ENCODE measurements at places on chromosomes 2 and 18.

DNA sequence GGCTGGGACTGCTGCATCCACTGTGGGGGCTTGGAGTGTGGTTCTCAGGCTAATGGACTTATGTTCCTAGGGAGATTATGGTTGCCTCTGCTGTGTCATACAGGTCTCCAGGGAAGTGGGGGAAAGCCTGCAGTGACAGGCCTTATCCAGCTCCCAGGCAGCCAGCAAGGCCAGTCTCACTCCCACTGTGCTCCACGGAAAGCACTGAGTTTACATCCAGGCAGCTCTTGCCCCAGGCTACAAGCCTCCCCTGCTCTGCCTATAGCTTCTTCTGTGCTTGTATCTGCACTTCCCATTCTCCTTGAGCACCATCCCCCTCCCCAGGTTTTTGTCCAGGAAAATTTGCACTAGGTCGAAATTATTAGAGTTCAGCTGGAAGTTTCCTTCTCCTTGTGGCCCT lies 231.9 kb downstream of the ZRANB3 start:
- DNase-seq, result peak; percentile 26

GRCh38 chr2:127439343-127439742 lies 21.1 kb downstream of the PROC start:
- no peak for DNase-seq

GRCh38 chr18:45510656-45511055 lies 104.6 kb upstream of the SLC14A2 start:
- DNase-seq, result no peak

GRCh38 chr18:11871501-11871900 lies 20.3 kb downstream of the CHMP1B start:
- DNase-seq, result no peak

GRCh38 chr18:76685860-76686259 lies 136.5 kb upstream of the ZNF236 start:
- DNase-seq, result no peak

- DNase-seq, result no peak
These were observed 152.8 kb downstream of the TFCP2L1 start for GRCh38 chr2:121132054-121132761.

- peak; percentile 86 for DNase-seq
These were observed 161.6 kb downstream of the NEDD4L start for GRCh38 chr18:58205443-58206160.

GRCh38 chr2:25972049-25972823 lies 10.1 kb downstream of the KIF3C start:
- DNase-seq, result peak; percentile 67

DNA sequence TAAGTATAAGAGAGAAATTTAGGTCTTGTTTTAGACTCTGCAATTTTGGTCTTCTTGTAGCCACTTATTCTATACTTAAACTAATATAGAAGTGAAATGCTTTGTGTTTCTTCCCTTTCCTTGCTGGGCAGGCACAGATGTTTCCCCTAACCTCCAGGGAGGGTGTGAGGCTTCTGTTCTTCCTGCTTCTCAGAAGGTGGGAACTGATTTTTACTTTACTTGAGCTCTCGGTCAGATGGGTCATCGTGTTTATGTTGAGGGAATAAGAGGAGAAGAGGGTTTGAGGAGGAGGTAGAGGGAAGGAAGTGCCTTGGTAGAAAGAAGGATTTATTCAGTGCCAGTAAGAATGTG lies 92.5 kb upstream of the CXCR4 start:
- no peak for DNase-seq

DNA sequence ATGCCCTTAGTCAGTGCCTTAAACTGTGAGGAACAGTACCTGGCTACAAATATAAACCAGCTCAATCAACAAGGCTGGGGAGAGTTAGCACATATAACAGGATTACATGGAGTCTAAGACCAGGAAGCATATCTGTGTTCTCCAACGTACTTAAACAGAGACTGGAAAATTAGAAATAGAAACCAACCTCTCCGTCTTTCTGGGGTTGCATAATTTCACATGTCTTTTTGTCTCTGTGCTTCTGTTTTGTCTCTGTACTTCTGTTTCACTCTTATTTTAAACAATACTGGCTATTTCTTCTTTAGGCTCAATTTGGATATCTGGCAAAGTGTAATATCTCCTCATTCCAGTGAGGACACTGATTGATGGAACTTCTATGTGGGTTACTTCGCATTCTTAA lies 749.0 kb upstream of the ZEB2 start:
- DNase-seq, result no peak

- peak; percentile 8 for DNase-seq
These were observed 285.5 kb upstream of the NETO1 start for GRCh38 chr18:73153271-73153670.

GRCh38 chr18:58337285-58337684 lies 291.6 kb downstream of the ALPK2 start:
- no peak for DNase-seq

DNA sequence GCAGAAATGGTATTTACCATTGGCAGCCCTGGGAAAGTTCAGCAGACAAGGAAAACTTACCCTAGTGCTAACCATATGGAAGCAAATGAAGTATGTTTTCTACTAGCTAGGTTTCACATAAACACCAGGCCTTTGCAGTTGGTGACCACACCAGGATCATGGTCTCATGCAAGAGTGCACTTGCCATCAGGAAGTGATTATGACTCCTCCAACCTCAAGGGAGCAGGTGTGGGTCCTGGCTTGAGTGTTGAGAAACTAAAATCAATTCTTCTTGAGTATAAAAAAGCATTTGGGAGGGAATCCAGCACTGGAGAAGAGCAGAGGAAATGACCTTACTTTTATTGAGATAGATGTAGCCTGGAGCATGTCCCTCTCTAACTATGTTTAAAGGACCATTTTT lies 56.8 kb upstream of the SPAG16 start:
- DNase-seq, result no peak

GRCh38 chr2:85707304-85707703 lies 13.1 kb downstream of the GNLY start:
- peak; percentile 94 for DNase-seq

- peak; percentile 92 for DNase-seq
These were observed 73.6 kb downstream of the CYBRD1 start for GRCh38 chr2:171595896-171596295.

DNA sequence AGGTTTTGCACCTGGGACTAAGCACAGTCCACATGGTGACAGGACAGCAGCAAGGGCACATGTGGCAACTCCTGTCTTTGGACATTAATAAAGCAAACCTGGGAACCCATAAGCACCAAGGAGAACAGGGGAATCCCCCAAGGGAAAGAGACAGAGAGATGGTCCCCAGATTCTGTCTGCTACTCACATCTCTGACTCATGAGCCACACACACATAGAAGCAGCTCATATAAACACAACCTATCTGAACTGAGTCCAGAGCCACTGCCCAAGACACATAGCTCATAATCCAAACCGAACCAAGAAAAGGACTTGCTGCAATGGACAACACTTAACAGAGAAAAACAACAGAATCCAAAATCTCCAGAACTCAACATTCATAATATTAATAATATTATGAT lies 82.5 kb downstream of the OSBPL1A start:
- peak; percentile 53 for DNase-seq

DNA sequence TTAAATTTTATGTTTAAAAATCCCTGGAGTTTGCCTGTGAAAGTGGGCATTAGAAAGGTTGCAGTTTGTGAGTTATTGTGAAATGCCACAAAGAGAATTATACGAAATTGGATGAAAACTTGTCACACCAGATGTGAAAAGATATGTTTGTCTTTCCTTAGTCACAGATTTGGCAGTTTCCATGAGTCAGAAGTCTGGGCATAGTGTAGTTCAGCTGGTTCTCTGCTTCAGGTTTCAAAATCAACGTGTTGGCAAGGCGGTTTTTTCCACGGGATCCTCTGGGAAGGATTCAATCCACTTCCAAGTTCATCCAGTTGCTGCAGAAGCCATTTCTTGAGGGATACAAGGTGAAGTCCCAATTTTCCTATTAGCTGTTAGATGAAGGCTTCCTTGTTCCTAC lies 658.0 kb upstream of the CDH2 start:
- peak; percentile 56 for DNase-seq

DNA sequence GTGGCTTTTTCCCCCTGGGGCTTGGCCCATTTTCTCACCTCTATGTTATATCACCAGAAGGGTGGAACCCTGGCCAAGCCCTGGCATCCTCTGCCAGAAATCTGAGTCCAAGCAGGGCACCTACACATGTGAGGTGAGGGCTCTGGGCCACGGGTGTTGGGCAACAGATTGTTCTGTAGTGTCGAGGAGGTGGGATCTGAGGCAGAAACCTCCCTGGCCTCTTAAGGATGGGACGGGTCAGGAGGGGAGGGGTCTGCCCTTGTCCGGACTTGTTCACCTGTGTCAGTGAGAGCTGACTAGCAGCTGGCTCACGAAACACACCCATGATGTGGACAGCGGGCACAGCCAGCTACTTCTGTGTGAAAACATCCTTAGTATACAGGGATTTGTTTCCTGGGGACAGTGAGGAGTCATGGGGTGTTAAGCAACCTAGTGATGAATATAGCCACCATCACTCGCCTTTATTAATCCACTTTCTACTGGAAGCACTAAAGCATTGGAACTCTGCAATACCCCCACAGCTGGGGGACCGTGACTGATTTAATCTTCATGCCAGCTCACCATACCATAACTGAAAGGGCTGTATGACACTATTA lies 35.6 kb downstream of the EPAS1 start:
- DNase-seq, result peak; percentile 83

- no peak for DNase-seq
These were observed 19.5 kb upstream of the ERCC3 start for GRCh38 chr2:127313406-127313805.

- no peak for DNase-seq
These were observed 225.9 kb upstream of the MGAT5 start for GRCh38 chr2:134027980-134028379.

DNA sequence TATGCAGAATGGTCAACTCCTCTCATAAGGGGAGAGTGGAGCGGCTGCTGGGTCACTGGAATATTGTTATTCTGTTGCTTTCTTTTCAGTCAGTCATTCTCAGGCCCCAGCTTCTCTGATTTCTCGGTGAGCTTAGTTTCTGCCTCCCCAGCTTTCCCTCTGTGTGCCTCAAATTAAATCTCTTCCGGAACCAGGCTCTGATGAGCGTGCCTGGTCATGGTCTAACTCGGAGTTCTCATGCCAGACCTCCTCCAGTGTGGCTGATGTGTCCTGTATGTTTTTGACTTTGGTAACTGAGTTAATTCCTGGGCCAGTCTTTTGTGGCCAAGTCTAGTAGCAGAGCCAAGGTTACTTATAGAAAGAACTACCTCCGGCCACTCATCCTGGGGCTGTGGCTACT lies 4.9 kb upstream of the STK11IP start:
- no peak for DNase-seq

GRCh38 chr18:70368903-70369302 lies 80.1 kb downstream of the SOCS6 start:
- DNase-seq, result no peak
